NCI-H1092 (cell line): ENCODE measurements at places on chromosomes 11 and 22.
A peak's percentile ranks its signal among the peaks of the same experiment; 100 is the strongest.

DNA sequence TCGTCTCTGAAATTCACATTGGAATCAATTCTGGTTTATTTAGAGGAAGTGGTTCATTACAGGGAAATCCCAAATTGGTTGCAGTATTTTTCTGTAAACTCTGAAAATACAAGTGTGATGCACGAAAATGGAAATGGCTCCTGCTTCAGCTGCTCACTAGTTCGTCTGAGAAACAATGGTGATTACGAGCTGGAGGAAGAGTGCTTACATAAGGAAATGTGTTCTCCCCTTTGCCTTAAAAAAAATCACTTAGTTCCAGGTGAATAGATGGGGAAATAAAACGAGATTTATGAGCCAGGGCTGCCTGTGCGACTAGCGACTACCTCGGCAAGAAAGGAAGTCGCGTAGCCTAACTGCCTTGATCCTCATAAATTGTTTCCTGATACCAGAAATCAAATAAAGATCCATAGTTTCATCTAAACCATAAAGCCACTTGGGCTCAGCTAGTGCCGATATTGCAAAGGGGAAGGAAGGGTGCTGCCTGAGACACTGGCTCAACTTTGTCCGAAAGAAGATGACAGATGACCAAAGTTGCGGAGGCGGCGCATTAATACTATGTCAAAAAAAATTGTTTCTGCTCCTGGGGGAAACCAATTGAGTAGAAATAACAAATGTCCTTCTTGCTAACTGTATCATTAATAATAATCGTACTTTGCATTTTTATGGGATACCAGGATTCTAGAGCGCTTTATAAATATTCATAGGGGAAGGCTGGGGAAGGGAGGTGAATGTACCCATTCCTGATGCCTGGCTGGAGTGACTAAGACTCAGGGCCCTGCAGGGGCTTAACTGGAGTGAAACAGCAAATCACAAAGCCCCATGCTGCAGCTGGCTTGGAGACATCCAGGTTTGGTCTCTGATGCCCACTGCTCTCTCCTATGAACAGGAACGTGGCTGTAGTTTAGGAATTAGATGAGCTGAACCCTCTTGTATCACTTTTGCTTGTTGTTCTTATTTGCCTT is 185.7 kb downstream of the BLID start:
- peak; percentile 41 for DNase-seq

- DNase-seq, result no peak
Observed at GRCh38 chr22:48600681-48601080, 1227.0 kb downstream of the BRD1 start.

GRCh38 chr11:61837411-61838005 is 9.4 kb downstream of the FADS2 start:
- DNase-seq, result no peak

DNA sequence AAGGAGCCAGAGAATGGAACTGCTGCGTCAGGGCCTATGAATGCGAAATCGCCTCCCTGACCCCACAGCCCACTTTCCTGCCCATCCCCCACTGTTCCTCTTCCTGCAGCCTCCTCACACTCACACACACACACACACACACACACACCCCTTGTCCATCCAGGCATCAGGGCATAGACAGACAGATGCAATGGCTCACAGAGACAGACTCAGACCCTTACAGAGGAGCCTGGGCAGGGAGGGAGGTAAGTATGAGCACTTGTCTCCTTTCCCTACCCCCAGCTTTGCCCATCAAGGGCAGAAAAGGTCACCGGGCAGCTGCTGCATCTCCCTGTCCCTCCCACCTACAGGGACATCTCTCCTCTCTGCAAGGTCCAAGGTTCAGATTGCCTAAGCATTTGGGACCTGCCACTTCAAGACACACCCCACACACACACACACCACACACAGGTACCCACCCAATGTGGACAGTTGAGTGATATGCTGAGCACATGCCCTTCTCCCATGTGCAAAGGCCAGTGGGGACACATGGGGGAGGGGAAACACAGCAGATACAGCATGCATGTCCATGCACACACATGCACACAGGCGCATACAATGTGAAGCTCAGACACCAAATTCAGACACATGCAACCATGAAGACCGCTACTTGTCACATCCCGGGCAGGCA is 2.0 kb upstream of the NRXN2 start:
- no peak for DNase-seq

- no peak for DNase-seq
Observed at GRCh38 chr22:40908895-40909294, 42.3 kb upstream of the RBX1 start.

DNA sequence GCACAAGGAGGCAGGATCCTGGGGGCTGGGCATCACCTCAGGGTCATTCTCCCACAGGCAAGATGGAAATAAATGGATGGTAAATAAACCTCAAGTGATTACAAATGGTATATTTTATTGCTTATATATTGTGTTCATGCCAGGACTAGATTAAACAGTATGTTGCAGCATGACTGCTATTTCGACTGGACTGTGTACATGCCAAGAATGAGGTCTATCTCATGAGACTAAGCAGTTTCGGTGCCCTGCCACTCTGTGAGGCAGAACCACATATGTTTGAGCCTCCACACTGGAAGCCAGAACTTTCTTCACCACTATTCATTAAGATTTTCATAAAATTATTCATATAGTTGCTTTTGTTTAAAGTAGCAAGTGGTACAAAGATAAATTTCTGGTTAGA is 140.2 kb downstream of the DDX10 start:
- no peak for DNase-seq

DNA sequence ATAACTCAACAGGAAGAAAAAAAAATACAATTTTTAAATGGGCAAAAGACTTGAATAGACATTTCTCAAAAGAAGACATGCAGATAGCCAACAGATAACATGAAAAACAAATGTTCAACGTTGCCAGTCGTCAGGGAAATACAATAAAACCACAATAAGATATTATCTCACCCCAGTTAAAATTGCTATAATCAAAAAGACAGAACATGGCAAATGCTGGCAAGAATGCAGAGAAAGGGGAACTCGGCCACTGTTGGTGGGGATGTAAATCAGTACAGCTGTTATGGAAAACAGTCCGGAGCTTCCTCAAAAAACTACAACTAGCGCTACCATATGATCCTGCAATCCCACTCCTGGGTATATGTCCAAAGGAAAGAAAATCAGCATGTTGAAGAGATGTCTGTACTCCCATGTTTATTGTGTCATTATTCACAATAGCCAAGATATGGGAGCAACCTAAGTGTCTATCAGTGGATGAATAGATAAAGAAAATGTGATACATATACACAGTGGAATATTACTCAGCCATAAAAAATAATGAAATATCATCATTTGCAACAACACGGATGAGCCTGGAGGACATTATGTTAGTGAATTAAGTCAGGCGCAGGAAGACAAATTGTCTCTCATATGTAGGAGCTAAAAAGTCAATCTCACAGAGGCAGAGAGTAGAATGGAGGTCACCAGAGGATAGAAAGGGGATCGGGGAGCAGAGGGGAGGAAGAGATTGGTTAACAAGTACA is 12.2 kb upstream of the CYTH4 start:
- DNase-seq, result no peak

DNA sequence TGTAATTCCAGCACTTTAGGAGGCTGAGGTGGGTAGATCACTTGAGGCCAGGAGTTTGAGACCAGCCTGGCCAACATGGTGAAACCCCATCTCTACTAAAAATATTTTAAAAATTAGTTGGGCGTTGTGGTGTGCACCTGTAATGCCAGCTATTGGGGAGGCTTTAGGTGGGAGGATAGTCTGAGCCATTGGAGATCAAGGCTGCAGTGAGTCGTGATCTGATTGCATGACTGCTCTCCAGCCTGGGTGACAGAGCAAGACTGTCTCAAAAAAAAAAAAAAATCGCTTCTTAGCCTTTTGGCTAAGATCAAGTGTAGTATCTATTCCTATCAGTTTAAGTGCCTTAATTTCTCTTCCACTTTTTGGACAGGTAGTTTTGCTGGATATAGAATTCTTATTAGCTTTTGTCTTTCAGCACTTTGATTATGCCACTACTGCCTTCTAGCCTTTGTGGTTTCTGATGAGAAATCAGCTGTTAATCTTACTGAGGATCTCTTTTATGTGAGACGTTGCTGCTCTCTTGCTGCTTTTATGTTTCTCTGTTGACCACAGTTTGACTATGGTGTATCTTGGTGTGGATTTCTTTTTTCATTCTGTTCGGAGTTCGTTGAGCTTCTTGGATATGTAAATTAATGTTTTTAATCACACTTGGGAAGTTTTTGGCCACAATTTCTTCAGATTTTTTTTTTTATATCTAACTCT is 24.7 kb downstream of the CHEK1 start:
- DNase-seq, result no peak

DNA sequence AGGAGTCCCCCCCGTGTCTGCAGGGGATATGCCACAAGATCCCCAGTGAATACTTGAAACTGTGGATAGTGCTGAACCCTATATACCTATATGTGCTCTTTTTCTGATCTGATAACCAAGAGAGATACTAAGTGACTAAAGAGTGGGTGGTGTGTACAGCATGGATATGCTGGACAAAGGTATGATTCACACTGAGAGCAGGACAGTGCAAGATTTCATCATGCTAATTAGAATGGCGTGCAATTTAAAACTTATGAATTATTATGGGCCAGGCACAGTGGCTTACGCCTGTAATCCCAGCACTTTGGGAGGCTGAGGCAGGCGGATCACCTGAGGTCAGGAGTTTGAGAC is 90.2 kb upstream of the ALKBH3 start:
- DNase-seq, result no peak

DNA sequence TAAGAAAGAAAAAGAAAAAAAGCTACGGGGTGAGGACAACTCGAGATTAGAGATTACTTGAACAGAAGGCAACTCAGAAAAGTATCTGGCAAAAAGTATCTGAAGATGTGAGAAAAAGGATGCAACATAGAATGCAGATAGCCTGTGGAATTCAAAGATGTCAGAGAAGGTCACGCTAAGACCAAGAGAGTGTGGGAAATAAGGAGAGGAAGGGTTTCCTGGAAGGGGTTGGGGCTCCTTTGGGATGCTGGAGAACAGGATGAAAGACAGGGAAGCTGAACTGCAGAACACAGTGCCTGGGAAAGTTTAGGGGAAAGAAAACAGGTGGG is 1.2 kb downstream of the GUCY1A2 start:
- DNase-seq, result no peak

DNA sequence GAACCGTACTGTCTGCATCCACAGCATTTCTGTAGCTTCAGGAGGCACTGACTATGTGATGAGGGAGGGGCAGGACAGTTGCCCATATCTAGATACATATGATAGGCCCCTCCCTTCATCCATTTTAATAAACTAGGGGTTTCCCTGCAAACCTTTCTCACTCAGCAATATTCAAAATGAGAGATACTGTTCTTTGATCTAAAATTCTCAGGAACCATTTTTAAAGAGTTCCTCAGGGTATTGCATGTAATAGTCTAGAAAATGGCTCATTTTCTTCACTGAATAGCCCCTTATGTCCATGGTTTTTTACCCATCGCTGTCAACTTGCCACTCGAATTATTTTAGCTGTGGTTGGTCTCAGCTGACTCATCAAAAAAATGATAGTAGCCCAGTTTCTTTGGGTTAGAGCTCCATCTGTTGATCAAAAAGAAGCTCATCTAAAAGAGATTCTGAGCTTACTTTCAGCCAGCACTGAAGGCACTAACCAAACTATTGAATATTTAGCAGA is 37.0 kb upstream of the DNAJB7 start:
- peak; percentile 11 for DNase-seq

DNA sequence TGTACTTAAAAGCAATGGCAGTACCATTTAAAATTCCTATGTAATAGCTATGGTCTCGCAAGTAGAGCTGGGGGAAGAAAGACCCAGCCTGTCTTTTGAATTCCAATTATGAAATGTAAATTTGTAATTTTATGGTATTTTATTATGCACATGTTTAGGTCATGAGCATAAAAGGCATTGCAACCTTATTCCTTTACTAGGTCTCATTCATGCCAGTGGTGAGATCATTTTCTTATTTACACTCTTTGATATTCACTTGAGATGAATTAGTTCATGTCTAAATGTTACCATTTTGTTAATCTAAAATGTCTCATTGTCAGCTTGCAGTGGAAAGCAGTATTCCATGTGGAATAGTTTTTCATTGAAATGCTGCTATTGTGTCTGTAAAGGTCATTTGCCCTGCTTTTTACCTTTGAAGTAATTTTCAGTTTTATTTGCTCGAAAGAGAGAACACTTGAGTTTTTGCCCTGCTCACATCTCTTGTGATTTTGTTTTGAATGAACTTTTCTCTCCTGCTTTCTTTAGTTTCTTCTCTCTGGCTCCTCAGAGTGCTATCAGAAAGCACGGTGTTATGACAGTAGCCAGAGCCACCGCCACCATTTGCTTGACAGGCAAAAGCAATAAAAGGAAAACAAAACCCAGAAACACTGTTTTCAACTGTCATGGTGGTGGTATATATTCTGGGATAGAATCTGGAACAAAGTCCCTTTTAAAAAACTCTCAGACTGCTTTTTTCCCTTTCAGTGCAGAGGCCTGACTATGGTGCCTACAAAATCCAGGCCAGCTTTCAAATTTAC is 37.2 kb upstream of the RAG2 start:
- DNase-seq, result no peak

DNA sequence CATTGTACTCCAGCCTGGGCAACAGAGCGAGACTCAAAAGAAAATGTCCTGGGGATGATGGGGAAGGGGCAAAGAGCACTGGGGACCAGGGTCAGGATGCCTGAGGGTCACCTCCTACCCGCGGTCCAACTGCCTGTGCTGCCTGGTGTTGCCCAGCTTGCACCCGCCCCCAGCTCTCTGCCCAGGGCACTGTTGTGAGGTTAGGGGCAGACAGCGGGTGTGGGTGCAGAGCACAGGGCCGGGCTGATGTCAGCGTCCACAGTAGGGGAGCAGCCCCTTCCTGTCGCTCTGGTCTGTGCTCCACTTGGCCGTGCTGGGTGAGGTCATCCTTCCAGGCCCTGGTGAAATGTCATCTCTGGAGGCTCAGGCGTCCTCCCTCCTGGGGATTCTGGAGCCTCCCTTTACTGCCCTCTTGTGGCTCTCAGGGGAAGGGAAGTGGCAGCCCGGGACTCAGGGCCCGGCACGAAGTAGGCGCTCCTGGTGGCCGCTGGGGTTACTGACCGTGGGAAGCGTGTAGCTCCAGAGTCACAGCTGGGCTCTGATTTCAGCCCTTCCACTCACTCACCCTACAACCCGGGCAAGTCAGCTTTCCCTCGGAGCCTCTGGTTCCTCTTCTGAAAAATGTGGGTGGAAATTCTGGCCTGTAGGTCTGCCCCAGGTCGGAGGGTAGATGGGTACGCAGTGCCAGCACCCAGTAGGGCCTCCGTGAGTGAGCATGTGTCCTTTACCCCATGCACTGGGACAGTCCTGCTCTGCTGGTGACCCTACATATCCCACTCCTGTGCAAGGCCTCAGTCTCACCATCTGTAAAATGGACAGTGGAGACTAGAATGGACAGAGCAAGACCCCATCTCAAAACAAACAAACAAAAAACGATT is 17.3 kb upstream of the PRR5 start:
- DNase-seq, result no peak
